ENCODE measurements at places on chromosomes 2 and 18. TPM values are rescaled to one million over a fixed set of nuclear protein-coding genes. Genes with fewer than 3 reads are reported as not detected.

Gene SPDYA
- 0.20 TPM for total RNA-seq

Gene C2orf15
- total RNA-seq = 0.24 TPM

- peak; percentile 64 for DNase-seq
Measured at GRCh38 chr2:207333599-207334300, 168.0 kb upstream of the KLF7 start.

DNA sequence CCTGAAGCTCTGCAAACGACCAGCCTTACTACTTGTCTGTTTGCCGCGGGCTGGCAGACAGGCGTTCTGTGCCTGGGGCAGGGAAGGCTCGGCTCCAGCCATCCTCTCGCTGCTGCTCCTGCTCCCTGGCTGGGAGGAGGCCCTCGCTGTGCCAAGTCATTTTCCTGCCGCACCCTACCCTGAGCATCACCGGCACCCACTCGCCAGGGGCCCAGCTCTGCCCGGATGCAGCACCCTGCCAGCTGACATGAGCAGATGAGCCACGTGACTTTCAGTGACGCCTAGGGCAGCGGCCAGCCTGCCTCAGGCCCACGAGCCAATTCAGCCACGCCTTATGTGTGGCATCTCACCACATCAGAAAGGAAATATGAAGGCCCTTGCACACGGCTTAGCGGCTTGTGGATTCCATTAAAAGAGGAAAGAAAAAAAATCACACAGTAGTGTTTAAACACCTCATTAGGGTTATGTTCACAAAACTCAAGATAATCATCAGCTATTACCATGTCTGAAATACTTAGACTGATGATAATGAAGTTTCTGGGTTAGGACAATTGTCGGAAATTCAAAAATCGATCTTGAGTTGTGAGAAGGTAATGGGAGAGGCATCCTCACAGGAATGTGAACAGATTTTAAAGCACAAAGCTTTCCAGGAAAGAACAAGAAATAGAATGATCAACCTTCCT, 250.5 kb downstream of the TWIST2 start:
- DNase-seq = no peak

GRCh38 chr2:222423632-222424275, 589 bp upstream of the SGPP2 start:
- peak; percentile 12 for DNase-seq

Measured in RPMI7951 (cell line).